ENCODE measurements at places on chromosomes 1 and 21. TPM values are rescaled to one million over a fixed set of nuclear protein-coding genes. Genes with fewer than 3 reads are reported as not detected.

The NDUFV3 gene
- 33.7 TPM for total RNA-seq

The PDC gene
- not detected for total RNA-seq

The NCF2 gene
- total RNA-seq = 4.4 TPM

The NUDT17 gene
- 8.5 TPM for total RNA-seq

The PATJ gene
- total RNA-seq = 40.8 TPM

The GBP4 gene
- 1.8 TPM for total RNA-seq
